ENCODE measurements at places on chromosomes 2 and 18. TPM values are rescaled to one million over a fixed set of nuclear protein-coding genes. Genes with fewer than 3 reads are reported as not detected.

Gene SERPINB7
- total RNA-seq = 31.1 TPM

Gene LRP2
- 0.72 TPM for total RNA-seq

Gene CYP20A1
- 88.1 TPM for total RNA-seq

Gene CNGA3
- total RNA-seq = 1.2 TPM

Gene KLHL30
- total RNA-seq = 5.1 TPM

Gene C2orf66
- total RNA-seq = 0.48 TPM

Gene COPS8
- total RNA-seq = 156 TPM

Gene SOWAHC
- 34.4 TPM for total RNA-seq

Gene HOXD1
- total RNA-seq = 0.48 TPM

Gene PARD3B
- total RNA-seq = 27.7 TPM

Gene CASP8
- 41.2 TPM for total RNA-seq

Gene NRP2
- 167 TPM for total RNA-seq

Gene MARCO
- total RNA-seq = not detected

Gene ACVR1C
- 2.4 TPM for total RNA-seq

Gene FEV
- not detected for total RNA-seq

Gene LRRTM4
- 4.6 TPM for total RNA-seq

Gene PAX8
- total RNA-seq = 0.24 TPM

Gene HOXD8
- total RNA-seq = 8.7 TPM

Gene CHCHD5
- 5.5 TPM for total RNA-seq

Gene SP110
- 25.8 TPM for total RNA-seq

Gene FOXI3
- 1.7 TPM for total RNA-seq

Gene CYTIP
- 18.8 TPM for total RNA-seq

Gene SPEG
- 61.9 TPM for total RNA-seq

Gene ANKRD36C
- total RNA-seq = 86.4 TPM

Gene CDCA7
- 2.2 TPM for total RNA-seq

Gene HOXD12
- 1.9 TPM for total RNA-seq

Gene PID1
- 29.1 TPM for total RNA-seq
